Activated naive CD8-positive, alpha-beta T cell treated with anti-CD3 and anti-CD28 coated beads, Interleukin-2, amount 50 U/mL, for 24 hours (primary cell): ENCODE measurements at places on chromosomes 2 and 18.

DNA sequence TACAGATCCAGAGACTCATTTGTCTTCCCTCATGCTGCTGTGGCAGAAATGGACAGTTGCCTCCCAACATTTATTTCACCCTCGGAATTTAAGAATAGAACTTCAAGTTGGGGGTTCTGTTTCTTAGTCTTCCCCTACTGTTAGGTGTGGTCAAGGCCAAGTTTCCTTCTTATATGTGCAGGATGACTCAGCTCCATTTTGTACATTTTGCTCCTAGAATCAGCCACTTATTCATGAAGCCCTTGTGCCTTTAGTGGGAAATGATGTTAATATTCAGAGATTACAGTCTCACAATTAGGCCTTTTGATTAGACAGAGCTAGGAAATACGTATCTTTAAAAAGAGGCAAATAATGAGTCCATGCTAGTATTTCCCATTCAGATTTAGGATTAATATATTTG lies 46.2 kb upstream of the ELOA2 start:
- H3K27ac ChIP-seq = no peak overlapping the region
- no peak overlapping the region for H3K4me3 ChIP-seq
- no peaks in the 10 kb centered on the region for H3K27me3 ChIP-seq
- no peaks in the 10 kb centered on the region for H3K4me1 ChIP-seq
- no peak for DNase-seq
- H3K36me3 ChIP-seq = no peaks in the 10 kb centered on the region

GRCh38 chr2:177147093-177147694 lies 65.4 kb upstream of the HNRNPA3 start:
- H3K36me3 ChIP-seq = no peaks in the 10 kb centered on the region
- H3K4me1 ChIP-seq = peaks cover 15% of the 10 kb centered on the region
- DNase-seq = no peak

DNA sequence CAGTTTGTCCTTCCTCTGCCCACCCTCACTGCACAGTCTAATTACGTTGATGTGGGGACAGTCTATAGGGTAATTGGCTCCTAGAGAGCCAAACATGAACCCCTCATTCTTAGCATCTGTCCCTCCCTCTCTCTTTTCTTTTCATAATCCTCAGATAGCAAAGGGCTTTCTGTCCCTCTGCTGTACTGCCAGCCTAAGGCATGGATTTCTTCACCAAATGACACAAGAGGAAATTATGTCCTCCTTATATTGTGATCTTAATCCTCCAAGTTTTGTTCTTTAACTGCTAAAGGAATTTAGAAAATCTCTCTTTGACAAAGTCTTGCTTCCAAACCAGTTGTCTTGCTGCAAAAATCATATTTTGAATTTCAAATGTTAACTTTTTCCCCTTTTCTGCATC lies 18.5 kb downstream of the ANTXR1 start:
- no peak overlapping the region for H3K27ac ChIP-seq
- H3K36me3 ChIP-seq = no peaks in the 10 kb centered on the region
- no peaks in the 10 kb centered on the region for H3K4me1 ChIP-seq
- no peak for DNase-seq

DNA sequence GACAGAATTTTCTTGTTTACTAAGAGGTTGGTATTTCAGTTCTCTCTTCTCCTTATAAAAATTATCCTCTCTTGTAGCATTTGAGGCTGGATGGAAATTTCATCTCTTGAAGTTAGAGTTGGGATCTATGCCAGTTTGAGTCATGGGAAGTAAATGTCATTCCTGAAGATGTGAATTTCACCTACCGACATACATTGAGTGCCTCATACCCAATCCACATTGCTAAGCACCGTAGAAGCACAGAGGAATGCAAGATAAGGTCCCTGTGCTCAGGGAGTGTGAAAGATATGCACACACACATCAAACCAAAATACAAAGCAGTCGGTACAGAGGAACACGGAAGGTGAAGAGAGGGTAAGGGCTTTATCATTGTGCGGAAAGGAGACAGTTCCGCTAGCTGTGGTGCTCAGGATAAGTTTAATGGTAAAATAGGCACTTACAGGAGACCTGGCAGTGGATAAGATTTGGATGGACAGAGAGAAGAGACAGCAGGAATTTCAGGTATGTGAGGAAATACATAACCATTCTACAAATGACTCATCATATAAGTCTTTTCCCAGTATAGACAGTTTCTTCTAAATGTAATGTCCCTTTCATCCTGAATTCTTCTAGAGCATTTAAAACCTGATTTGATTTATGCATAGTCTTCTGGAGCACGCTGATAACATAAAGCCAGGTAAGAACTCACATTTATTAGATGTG lies 205.3 kb upstream of the ST6GAL2 start:
- no peaks in the 10 kb centered on the region for H3K27me3 ChIP-seq
- no peaks in the 10 kb centered on the region for H3K4me1 ChIP-seq
- H3K27ac ChIP-seq = no peak overlapping the region
- no peaks in the 10 kb centered on the region for H3K36me3 ChIP-seq
- no peak for DNase-seq
